ENCODE measurements at places on chromosomes 6 and 20. TPM values are rescaled to one million over a fixed set of nuclear protein-coding genes. Genes with fewer than 3 reads are reported as not detected.

DNA sequence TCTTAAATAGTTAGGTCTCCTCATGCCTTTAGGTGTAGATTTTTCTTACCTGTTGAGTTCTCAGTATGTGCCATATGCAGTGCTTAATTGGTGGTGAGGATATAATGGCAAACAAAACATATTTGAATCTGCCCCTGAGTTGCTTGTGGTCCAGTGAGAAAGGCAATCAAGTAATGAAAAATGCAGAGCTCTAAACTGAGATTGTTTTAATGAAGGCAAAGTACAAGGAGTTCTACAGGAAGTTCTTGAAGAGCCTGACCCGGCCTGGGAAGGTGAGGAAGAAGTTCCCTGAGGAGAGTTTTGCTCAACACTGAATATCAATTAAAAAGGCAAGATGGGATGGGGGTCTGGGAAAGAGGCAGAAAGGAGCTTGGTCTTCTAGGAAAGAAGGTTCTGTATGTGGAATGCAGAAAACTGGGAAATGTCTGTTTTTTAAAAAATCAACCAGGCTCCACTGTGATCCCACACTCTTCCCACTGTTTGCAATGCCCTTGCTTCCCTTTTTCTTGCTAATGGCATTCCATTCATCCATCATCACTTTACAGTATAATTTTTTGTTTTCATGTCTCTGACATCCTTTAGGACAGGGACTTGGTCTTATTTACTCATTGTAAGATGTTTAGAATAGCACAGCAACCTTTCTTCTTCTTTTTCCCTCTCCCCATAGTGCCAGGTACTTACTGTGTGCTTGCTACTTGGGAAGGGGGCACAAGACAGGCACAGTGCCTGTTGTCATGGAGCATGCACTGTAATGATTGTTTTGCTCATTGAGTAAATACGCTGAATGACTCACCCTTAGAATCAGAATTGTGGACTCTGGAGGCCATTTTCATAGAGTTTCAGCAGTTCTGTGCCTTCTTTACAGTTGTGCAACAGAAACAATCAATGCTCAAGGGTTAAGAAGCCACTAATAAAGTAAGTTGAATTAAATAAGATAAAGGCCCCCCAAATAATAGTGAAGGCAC lies 64.3 kb downstream of the ANKS1A start:
- peaks cover 29% of the 10 kb centered on the region for H3K4me1 ChIP-seq
- no peak overlapping the region for H3K27ac ChIP-seq
- no peak overlapping the region for H3K4me3 ChIP-seq
- no peak for DNase-seq
- H3K36me3 ChIP-seq = no peaks in the 10 kb centered on the region

DNA sequence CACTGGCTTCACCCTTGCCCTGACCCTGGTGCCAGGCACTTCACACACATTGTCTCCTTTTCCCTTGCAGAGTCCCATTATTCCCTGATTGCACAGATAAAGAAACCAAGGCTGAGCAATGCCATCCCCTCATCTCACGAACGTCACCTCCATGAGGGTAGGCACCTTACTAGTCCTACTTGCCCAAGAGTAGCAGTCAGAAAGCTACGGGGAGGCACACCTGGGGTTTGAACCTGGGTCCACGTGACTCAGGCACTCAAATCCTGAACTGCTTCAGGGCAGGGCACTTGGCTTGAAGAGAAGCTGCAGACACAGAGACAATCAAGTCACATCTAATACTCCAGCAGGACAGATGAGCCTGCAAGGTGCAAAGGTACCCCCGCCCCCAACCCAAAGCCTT lies 1.9 kb downstream of the BCAS1 start:
- H3K4me3 ChIP-seq = no peak overlapping the region
- H3K27me3 ChIP-seq = no peaks in the 10 kb centered on the region
- no peaks in the 10 kb centered on the region for H3K36me3 ChIP-seq
- DNase-seq = no peak
- H3K27ac ChIP-seq = no peak overlapping the region

GRCh38 chr6:163010145-163010544 lies 282.4 kb downstream of the PACRG start:
- no peaks in the 10 kb centered on the region for H3K36me3 ChIP-seq
- DNase-seq = no peak
- no peaks in the 10 kb centered on the region for H3K27me3 ChIP-seq
- no peak overlapping the region for H3K27ac ChIP-seq

GRCh38 chr6:36633915-36634314 lies 39.8 kb downstream of the SRSF3 start:
- H3K27me3 ChIP-seq = no peaks in the 10 kb centered on the region
- H3K4me3 ChIP-seq = no peak overlapping the region
- H3K4me1 ChIP-seq = peaks cover 5% of the 10 kb centered on the region
- H3K27ac ChIP-seq = no peak overlapping the region

DNA sequence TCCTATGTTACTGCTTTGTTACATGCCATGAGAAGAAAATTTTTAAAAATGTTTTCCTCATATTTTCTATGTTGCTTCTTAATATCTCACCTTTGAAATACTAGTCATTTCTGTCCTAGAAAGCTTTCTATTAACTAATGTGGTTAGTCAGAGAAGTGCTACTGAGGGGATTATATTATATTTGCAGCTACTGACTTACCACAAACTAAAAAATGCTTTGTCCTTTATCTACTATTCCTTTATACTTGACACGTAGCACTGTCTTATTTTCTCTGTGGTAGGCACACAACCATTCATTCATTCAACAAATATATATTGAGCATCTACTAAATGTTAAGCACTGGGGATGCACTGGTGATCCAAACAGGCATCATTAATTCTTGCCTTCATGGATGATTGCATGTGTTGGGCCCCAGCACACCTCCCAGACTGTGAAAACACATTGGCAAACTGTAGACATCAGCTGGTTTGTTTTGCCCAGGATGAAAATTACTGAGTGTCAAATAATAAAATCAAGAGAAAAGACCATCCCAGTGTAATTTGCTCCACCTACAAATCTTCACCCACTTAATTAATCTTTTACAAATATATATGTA lies 10.7 kb upstream of the MLIP start:
- H3K27me3 ChIP-seq = no peaks in the 10 kb centered on the region
- no peak for DNase-seq
- no peaks in the 10 kb centered on the region for H3K36me3 ChIP-seq
- no peak overlapping the region for H3K4me3 ChIP-seq

- no peaks in the 10 kb centered on the region for H3K36me3 ChIP-seq
- no peak overlapping the region for H3K4me3 ChIP-seq
- H3K4me1 ChIP-seq = peaks cover 97% of the 10 kb centered on the region
- peak overlapping the region; percentile 70 for H3K27ac ChIP-seq
- DNase-seq = no peak
Observed at GRCh38 chr6:3426091-3426926, 30.5 kb downstream of the SLC22A23 start.

DNA sequence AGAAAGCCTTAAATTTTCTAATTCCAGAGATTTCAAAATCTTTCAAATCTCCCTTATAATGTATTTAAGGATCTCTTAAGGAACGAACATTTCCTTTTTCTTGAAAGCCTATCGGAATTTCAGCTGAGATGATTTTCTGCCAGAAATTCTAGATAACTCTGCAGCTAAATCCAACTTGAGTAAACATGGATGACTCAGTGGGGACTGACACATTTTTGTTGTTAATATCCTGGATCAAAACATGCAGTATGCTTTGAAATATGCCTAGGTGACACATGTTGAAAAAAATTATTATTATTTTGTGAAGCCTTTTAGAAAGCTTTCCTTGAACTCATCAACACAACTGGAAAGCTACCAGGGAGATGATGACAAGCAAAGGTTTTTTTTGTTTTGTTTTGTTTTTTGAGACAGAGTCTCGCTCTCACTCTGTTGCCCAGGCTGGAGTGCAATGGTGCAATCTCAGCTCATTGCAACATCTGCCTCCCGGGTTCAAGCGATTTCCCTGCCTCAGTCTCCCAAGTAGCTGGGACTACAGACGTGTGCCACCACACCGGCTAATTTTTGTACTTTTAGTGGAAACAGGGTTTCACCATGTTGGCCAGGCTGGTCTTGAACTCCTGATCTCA lies 140.1 kb upstream of the SNX9 start:
- H3K27ac ChIP-seq = no peak overlapping the region
- peaks cover 6% of the 10 kb centered on the region for H3K4me1 ChIP-seq
- no peak overlapping the region for H3K4me3 ChIP-seq

DNA sequence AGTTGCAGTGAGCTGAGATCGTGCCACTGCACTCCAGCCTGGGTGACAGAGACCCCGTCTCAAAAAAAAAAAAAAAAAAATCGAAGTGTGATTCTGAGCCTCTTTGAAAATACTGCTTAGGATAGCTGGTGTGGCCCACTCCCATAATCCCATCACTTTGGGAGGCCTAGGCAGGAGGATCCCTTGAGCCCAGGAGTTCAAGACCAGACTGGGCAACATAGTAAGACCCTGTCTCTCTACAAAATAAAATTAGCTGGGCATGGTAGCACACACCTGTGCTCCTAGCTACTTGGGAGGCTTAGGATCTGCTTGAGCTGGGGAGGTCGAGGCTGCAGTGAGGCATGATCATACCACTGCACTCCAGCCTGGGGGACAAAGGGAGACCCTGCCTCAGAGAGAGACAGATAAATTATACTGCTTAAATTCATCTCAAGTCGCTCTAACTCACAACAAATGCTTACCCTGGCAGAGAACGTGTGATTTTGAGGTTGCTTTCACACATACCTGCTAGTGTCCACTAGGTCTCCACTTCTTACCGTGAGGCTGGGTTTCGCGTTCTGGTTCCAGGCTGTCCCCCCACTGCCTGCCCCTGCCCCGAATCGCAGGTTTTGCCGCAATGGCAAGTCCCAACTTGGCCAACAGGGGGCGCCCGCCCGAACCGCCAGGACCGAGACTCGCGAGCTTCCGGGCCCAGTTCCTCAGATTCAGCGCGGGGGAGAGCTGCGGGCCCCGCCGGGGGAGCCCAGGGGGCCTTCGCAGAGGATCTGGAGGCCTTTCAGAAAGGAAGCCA lies 12.3 kb upstream of the TMC2 start:
- H3K27ac ChIP-seq = peak overlapping the region; percentile 93
- H3K27me3 ChIP-seq = no peaks in the 10 kb centered on the region
- H3K4me3 ChIP-seq = peak overlapping the region; percentile 67
- DNase-seq = no peak
- H3K4me1 ChIP-seq = peaks cover 4% of the 10 kb centered on the region

SLC52A3 gene
- total RNA-seq = 5.8 TPM

- H3K4me3 ChIP-seq = no peak overlapping the region
- H3K27me3 ChIP-seq = no peaks in the 10 kb centered on the region
- no peaks in the 10 kb centered on the region for H3K36me3 ChIP-seq
- H3K4me1 ChIP-seq = no peaks in the 10 kb centered on the region
Observed at GRCh38 chr6:21150667-21151066, 442.9 kb upstream of the SOX4 start.

DNA sequence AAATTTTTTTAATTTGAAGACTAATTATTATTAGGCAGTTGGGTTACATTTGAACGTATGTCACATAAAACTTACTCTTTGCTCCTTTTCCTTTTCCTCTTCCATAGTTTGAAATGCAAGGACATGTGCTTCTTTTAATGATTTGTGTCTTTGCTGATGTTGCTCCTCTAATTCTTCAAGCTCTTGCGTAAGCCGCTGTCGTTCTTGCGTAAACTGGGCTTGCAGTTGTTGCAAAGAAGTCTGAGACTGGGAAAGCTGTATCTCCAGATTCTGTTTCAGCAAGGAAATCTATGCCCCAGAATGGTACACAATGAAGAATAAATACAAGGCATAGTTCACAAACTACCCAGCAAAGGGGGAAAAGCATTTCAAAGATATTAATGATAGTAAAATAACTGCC lies 45.1 kb upstream of the MCM9 start:
- no peak for DNase-seq
- H3K36me3 ChIP-seq = no peaks in the 10 kb centered on the region
- H3K27ac ChIP-seq = no peak overlapping the region
- H3K27me3 ChIP-seq = no peaks in the 10 kb centered on the region

EGFL8 gene
- 15.1 TPM for total RNA-seq

- no peak overlapping the region for H3K27ac ChIP-seq
- H3K4me3 ChIP-seq = no peak overlapping the region
- no peaks in the 10 kb centered on the region for H3K4me1 ChIP-seq
- H3K36me3 ChIP-seq = no peaks in the 10 kb centered on the region
Observed at GRCh38 chr6:84867521-84867920, 103.1 kb upstream of the TBX18 start.

- peaks cover 91% of the 10 kb centered on the region for H3K36me3 ChIP-seq
- no peak overlapping the region for H3K27ac ChIP-seq
- no peak for DNase-seq
- H3K4me1 ChIP-seq = no peaks in the 10 kb centered on the region
- H3K27me3 ChIP-seq = no peaks in the 10 kb centered on the region
Observed at GRCh38 chr20:3583765-3584164, 79.4 kb downstream of the GFRA4 start.

PRICKLE4 gene
- total RNA-seq = 5.1 TPM

IL17F gene
- total RNA-seq = not detected

DNA sequence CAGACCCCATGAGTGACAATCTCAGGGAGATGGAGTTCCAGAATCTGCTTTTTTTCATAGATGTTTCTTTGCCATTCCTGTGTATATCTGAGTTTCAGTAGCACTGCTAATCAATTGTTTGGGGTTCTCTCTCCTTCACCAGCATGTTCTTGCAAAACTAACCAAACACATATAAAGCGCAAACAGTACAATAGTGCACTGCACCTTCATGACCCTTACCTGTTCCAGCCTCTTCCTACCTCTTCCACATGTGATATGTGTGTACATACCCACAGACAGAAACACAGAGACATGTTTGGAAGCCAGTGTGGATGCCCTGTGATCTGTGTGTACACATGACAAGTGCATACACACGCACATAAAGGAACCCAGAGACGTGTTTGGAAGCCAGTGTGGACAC lies 1.8 kb upstream of the CEP43 start:
- DNase-seq = no peak
- H3K4me1 ChIP-seq = peaks cover 16% of the 10 kb centered on the region
- H3K4me3 ChIP-seq = no peak overlapping the region
- no peak overlapping the region for H3K27ac ChIP-seq

GRCh38 chr6:54717849-54718455 lies 128.6 kb upstream of the FAM83B start:
- H3K4me3 ChIP-seq = peak overlapping the region; percentile 8
- no peak overlapping the region for H3K27ac ChIP-seq
- DNase-seq = no peak
- H3K36me3 ChIP-seq = no peaks in the 10 kb centered on the region
- no peaks in the 10 kb centered on the region for H3K27me3 ChIP-seq
- H3K4me1 ChIP-seq = peaks cover 34% of the 10 kb centered on the region

TMX4 gene
- 26.5 TPM for total RNA-seq

DNA sequence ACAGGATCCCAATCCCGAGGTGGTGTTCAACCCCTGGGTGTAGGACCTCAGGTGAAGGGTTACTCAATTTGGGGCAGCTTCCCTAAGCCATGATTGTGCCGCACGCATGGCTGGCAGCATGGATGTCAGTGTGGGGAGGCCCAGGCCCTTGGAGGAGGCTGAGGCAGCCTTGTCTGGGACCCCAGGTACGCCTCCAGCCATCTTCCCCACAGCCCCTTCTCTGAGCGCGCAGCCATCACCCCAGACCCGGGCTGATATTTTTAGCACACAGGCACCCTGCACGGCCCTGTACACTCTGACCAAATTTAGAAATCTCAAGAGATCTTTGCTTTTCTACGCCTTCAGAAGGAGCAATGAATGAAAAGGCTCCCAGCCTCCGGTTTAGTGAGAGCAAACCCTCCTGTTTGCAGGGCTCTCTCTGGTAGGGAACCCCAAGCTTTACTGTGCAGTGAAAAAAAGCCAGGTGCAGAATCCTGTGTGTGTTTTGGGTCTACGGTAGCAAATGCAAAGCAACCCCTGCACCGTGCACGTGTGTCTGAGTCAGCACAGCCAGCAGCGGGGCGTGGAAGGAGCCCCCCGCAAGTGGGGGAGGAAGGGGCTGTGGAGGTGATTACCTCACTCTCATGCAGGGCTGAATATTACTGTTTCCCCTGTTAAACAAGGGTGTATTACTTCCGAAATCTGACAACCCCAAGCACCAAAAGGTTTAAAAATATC lies 44.3 kb downstream of the CTCFL start:
- DNase-seq = no peak
- no peak overlapping the region for H3K4me3 ChIP-seq
- no peaks in the 10 kb centered on the region for H3K27me3 ChIP-seq
- peak overlapping the region; percentile 74 for H3K27ac ChIP-seq
- H3K36me3 ChIP-seq = no peaks in the 10 kb centered on the region
- H3K4me1 ChIP-seq = peaks cover 20% of the 10 kb centered on the region
